ENCODE measurements at places on chromosomes 7 and 10.

- no peak for DNase-seq
Observed at GRCh38 chr10:83592337-83592935, 546.9 kb upstream of the GHITM start.

GRCh38 chr7:101235522-101235921 lies 2.1 kb downstream of the CLDN15 start:
- DNase-seq, result no peak

- no peak for DNase-seq
Observed at GRCh38 chr7:148156233-148156632, 434.3 kb upstream of the C7orf33 start.

- DNase-seq, result no peak
Observed at GRCh38 chr7:117123311-117123926, 170.1 kb downstream of the ST7 start.

GRCh38 chr7:113099284-113099919 lies 12.8 kb upstream of the GPR85 start:
- no peak for DNase-seq

GRCh38 chr10:80662429-80663261 lies 124.9 kb downstream of the SH2D4B start:
- DNase-seq, result peak; percentile 39

GRCh38 chr10:11595395-11595692 lies 16.1 kb downstream of the USP6NL start:
- DNase-seq, result peak; percentile 31

DNA sequence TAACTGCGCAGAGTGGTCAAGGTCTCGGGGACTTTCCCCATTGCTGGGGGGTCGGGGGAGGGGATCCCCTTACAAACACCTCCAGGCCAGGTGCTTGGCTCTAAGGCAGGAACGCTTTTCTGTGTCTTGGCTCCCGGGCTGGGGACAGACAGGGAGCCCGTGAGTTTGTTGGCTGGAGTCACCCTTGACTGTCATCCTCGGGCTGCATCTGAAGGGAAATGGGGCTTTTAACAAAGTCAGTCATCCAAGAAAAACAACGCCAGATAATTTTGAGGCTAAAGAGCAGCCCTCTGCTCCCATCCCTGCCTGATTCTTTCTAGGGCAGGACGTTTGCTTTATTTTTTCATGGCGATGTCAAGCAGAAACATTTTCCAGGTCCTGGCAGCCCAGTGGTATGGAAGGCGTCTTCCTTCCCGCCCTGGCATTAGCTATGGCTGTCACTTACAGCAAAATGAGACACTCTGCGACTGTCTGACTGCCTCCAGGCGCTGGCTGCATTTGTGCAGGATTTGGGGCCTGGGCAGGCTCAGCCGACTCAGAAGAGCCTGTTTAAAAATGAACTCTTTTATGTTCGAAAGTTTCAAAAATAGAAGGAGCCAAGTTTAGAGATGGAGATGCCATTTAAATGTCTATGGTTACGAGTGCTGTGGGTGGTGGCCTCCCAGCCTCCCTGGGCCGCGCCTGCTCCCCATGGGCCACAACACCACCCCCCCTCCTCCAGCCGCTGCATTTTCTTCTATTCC lies 54.7 kb upstream of the TNS3 start:
- no peak for DNase-seq

GRCh38 chr10:51082857-51083256 lies 8.6 kb downstream of the PRKG1 start:
- DNase-seq, result no peak

DNA sequence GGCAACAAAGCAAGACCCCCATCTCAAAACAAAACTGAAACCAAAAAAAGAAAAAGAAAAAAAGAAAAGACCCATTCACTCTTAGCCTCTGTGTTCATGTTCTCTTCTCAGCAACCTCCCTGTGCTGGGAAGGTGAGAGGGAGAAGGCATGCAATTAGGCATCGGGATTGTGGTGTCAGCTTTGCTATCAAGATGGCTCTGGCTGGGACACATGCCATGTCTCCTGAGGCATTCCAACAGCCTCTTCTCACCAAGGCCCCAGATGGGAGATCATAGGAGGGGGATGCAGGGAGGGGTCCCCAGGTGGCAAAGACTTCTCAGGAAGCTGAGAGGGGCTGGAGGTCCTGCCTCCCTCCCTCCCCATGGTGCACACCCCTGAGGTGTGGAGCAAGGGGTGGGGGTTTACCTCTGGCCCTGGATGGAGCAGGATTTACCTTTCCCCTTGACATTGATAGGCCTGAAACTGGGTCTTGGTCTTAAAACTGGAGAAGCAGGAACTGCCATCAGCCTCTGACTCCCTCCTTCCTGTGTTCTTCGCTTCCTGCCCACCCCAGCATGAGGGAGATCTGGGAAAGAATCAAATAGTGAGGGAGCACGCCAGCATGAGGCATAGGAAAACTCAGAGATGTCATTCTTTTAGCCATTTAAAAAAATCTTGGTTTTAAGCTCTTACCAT lies 96.2 kb upstream of the DUSP5 start:
- DNase-seq, result no peak

DNA sequence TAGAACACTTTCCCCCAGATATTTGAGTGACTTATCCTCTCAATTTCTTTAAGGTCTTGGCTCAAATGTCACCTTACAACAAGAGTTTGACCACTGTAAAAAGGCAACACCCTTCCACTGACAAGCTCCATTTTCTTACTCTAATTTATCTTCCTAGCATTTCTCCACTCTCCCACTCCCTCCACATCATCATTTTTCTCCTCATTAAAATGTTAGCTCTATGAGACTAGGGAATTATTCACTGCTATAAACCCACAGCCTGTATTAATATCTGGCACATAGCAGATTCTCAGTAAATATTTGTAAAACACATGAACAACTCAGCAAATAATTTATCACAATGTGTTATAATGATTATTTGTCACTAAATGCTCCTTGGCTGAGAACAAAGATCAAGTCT lies 161.0 kb downstream of the DOCK4 start:
- no peak for DNase-seq

DNA sequence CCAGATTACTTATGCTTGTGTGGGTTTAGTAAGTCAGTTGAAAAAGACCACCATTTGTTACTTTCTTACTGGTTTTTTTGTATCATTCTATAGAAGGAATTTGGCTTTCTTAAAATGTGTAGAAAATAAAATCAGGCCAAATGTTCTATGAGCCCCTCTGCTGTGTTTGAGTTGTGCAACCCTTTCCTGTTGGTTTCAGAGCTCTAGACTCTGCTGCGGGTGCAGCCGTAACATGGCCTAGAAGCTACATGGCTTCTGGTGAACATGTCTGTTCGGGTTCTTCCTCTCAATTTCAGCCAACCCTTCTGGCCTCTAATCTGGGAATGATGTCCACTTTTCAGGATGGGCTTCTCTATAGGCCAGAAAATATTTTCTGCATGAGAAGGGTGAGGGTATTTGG lies 56.6 kb upstream of the RAB18 start:
- no peak for DNase-seq

DNA sequence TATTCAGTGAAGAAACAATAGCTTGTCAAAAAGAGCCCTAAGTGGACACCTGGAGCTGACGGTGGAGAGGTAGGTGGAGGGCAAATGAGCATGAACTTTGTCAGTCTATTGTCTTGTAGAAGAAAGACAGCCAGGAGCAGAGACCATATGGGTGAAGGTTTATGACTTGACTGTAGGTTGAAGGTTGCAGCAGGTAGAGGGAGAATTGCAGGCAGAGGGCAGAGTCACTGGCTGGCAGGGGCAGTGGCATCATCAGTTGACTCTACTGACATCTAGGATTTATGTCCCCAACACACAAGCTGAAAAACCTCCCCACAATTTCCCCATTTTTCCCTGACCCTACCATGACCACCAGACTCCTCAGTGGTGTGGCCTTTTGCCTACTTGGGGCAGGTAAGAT lies 243.6 kb upstream of the PRSS58 start:
- no peak for DNase-seq

GRCh38 chr7:98163704-98164494 lies 47.3 kb upstream of the BHLHA15 start:
- DNase-seq, result no peak

DNA sequence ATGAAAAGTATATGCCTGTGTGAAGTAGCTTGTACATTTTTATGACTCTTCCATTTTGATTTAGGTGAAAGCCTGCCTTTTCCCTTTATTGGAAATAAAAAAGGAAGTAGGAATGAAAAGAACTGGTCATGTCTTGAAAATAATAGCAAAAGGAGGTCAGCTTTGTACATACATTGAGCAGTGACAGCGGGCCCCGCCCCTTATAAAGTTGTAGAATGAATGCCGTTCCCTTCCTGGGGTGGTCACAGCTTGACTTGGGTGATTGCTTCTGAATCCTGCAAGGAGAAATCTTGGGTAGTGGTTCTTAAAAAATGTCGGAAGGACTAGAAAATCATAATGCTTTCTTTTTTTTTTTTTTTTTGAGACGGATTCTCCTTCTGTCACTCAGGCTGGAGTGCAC lies 31.7 kb downstream of the CAMK1D start:
- no peak for DNase-seq

DNA sequence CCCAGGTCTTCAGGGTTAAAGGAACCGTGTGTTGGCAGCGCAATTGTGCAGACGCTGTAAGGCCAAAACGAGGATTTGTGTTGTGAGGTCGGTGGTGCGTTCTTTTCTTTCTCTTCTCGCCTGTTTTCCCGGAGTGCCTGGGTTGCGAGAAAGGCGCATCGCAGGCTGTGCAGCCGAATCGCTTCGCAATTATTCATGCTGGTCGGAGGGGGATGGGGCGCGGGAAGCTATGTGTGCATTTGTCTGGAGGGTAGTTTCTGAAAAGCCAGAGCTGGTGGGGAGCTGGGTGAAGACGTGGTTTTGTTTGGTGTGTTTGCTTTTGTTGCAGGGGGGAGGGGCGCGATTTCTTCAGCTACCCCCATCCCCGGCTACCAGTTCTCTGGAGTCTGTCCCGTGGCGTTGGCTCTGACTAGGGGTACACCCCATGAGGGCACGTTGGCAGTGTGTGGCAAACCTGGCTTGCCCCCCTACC lies 2.1 kb downstream of the MXI1 start:
- peak; percentile 56 for DNase-seq

DNA sequence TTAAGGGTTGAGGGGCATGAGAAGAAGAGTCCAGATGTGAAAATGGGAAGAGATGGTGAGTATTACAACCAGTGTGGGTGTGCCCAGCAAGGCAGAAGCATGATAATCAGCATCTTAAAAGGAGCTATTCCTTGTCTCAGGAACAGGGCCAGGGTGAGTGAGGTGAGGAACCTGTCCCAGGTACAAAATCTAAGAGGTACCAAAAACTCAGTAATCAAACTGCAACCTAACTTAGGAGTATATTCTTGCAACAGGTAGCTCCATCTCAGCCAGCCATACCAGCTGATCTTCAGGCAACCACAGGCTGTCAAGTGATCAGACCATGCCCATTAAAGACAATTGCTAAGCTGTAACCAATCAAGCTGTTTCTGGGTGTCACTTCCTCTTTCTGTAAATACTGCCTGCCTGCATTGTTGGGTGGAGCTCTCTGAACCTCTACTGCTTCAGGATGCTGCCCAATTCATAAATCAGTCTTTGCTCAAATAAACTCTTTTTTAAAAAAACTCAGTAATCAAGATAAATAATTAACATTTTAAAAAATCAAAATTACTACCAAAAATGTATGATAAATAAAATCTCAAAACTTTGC lies 7.4 kb downstream of the KEL start:
- DNase-seq, result no peak

DNA sequence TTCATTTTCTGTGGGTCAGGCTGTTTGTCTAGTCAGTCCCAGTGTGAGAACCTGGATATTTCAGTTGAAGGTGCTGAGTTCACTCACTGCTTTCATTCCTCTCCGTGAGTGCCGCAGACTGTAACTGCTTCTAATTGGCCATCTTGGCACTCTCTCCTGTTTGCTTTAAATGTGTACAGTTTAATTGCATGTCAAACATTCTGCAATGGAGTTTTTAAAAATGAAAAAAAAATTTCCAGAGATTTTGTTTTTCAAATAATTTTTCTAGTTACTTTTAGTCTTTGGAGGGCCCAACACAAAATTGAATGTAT lies 87.8 kb downstream of the CCSER2 start:
- DNase-seq, result no peak

- no peak for DNase-seq
Observed at GRCh38 chr10:93542358-93542791, 24.1 kb upstream of the FFAR4 start.

GRCh38 chr7:136023134-136023869 lies 46.1 kb upstream of the MTPN start:
- DNase-seq, result no peak

DNA sequence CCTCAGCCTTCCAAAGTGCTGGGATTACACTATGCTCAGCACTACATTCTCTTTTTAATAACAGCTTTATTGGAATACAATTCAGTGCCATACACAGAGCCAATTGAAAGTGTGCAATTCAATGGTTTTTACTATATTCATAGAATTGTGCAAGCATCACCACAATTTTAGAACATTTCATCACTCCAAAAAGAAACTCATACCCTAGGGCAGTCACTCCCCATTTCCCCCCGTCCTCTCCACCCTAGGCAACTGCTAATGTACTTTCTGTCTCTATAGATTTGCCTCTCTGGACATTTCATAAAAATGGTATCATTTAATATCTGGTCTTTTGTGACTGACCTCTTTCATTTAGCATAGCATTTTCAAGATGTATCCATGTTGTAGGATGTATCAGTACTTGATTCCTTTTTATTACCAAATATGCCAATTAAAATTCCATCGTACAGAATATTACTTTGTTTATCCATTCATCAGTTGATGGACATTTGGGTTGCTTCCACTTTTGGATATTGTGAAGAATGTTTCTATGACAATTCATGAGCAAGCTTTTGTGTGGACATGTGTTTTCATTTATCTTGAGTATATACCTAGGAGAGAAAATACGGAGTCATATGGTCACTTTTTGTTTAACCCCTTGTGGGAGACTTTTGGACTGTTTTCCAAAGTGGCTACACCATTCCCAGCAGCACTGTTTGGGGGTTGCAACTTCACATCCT lies 6.3 kb upstream of the XPNPEP1 start:
- no peak for DNase-seq

DNA sequence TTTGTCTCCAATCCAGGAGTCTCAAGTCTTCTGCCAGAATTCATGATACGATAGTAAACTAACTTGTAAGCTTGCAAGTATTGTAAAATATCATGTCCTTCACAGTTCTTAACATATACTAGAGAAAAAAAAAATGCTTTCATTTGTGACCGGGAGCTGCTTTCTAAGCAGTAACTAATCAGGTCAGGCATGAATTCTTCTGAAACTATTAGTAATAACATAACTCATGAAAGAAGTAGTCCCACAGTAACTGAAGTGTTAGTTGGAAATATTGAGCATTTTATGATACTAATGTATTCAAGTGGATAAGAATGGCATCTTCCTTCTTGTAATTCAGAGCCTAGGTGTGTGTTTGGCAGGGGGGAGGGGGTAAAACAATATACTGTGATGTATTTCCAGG lies 665.6 kb downstream of the DNAJB9 start:
- no peak for DNase-seq

GRCh38 chr10:44589944-44590449 lies 205.1 kb upstream of the CXCL12 start:
- no peak for DNase-seq

GRCh38 chr10:37857287-37858211 lies at the start of gene ZNF248:
Gene ZNF248 (minus strand): TSS chr10:37857610. CDS start chr10:37856310, 1,300 bp downstream.
- peak; percentile 95 for DNase-seq

- DNase-seq, result no peak
Observed at GRCh38 chr7:13822678-13823077, 166.8 kb downstream of the ETV1 start.
